Stimulated activated CD4-positive, alpha-beta T cell treated with anti-CD3 and anti-CD28 coated beads, Interleukin-4, amount 100 ng/mL, for 4 hours (primary cell): ENCODE measurements at places on chromosomes 2 and 18.

- DNase-seq: no peak
Observed at GRCh38 chr18:37529296-37529695, 36.3 kb downstream of the CELF4 start.

DNA sequence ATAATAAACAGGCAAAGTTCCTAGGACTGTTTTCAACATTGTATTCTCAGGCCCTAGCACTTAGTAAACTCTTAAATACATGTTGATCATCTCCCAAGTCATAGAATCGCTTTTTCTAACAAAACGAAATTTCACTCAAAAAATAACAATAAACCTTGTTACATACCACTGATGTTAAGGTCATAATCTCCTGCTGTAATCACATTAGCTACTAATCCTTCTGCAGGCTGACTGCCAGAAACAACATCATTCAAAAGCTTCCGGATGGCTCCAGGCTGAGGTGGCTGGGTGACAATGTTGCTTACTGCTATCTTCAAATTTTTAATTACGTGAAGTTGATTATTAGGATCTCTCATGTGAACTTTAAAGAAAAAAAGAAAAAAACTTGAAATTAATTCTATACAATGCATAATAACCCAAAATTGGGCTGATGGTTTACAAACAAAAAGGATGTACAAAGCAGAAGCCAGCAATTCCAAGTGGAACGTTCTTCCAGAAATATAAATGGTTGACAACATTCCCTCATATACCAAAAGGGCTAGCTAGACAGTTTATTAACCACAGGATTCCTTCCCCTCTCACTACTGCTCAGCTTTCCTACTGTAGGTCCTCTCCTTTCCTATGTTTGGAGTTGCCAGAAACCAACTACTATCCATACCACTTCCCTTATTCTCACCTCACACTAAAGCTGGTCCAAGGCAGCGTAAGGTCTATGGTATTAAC lies 11.6 kb downstream of the TRAPPC8 start:
- DNase-seq: no peak

- no peak for DNase-seq
Observed at GRCh38 chr2:237446338-237446665, 32.3 kb upstream of the COL6A3 start.

DNA sequence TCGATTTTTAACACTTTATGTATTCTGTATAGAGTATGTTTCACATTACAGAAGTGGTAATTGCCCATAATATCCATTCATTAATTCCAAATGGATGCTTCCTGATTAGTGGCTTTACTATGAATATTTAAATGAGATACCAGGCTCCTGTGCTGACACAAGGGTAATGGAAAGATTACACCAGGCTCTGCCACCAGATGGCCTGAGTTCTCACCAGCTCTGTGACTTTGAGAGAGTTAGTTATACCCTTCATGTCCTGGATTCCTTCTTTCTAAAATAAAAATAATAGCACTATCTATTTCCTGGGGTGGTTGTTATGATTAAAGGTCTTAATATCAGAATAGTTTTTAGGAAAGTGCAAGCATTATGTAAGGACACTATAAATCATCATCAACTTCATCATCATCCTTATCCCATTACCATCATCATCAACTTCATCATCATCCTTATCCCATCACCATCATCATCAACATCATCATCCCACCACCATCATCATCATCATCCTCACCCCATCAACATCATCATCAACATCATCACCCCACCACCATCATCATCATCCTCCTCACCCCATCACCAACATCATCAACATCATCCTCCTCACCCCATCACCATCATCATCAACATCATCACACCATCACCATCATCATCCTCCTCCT lies 151.8 kb downstream of the DNER start:
- no peak for DNase-seq

DNA sequence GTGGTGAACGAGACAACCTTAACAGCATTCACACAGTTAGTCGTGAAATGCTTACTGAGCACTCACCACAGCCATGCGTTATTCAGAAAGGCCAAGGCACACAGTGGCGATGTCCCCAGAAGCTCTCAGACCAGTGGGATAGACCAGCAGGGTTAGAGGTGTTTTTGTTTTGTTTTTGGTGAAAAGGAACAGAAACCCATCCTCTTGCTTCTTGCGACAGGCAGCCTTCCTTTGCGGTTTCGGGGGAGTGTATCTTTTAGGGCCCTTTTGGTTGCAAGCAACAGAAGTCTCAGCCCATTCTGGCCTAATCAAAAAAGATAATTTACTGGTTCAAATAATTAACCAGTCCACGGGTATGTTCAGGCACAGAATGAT lies 4.7 kb downstream of the GNLY start:
- DNase-seq: no peak

DNA sequence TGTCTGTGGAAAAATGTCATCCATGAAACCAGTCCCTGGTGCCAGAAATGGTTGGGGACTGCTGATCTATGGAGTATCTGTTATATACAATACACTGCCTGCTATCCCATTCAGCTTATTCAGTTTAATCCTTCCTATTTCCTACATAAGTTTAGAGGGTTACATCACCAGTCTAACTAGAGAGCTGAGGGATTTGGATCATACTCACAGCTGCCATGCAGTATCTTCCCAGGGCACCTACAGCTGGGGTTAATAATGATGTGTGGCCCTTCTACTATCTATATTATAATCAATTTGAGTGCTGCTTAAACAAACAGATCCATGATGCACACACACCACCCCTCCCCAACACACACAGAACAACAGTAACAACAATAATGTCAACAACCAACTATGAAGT lies 524.0 kb downstream of the LRRTM4 start:
- DNase-seq: no peak

GRCh38 chr2:118668431-118669424 lies 178.7 kb downstream of the EN1 start:
- no peak for DNase-seq
